ENCODE measurements at places on chromosomes 4 and X.
A peak's percentile ranks its signal among the peaks of the same experiment; 100 is the strongest.

DNA sequence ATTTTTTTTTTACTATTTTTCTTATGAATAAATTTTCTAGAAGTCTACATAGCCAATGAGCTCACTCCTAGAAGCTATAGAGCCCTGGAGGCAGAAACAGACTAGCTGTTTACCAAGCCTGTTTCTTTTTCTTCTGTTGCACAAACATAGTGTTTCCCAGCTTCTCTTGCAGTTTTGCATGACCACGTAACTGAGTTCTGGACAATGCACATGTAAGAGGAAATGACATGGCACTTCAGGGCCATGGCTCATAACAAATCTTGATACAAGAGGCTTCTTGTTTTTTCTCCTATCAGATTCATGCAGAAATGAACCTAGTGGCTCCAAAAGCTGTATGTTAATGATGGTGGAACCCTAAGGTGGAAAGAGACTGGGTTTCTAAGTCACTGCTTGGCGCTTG is 127.4 kb downstream of the ZNF330 start:
- no peak for DNase-seq

GRCh38 chrX:130084631-130085237 is 25.6 kb downstream of the ELF4 start:
- DNase-seq: no peak

GRCh38 chr4:3251691-3252479 is 2.9 kb downstream of the MSANTD1 start:
- DNase-seq: no peak

DNA sequence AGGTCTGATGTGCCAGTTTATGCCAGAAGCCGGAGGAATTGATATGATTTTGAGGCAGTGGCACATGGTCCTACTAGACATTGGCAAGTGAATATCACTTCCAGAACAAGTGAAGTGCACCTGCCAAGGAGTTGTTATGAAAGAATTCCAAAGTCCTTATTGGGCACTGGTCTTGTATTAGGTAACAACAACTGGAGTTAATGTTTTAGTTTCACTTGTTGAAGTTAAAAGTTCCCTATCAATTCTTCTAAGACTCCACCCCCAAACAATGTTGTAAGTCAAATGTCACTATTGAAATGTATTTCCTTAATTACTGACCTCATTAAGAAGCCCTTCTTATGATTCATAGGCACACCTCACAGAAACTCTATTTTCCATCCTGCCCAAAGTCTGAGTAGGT is 3.1 kb downstream of the TET2 start:
- DNase-seq: no peak

GRCh38 chr4:168614281-168615057 is 117.6 kb downstream of the PALLD start:
- no peak for DNase-seq

DNA sequence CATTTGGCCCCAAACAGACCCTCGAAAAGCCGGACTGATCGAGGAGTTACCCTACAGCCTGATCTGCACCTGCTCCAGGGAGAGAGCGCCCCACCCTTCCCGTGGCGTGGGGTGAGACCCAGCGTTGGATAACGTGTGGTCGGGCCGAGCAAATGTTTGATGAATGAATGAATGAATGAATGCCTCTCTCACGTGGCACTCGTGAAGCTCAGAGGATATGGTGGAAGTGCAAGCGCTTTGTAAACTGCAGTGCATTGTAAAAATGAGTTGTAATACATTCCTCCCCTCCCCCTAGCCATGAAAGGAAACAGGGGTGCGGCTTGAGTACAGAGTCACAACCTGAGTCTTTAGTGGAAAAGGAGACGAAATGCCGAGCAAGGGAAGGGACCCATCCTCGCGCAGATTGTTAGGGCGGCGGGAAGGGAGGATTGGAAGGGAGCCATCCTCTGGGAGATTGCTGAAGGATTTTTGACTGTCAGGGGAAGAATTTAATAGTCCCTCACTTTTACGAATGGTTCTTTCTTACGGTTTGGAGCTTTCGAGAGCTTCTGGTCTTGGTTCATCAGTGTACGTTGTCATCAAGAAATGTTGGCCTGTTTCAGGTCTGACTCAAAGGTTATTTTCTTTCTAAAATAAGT is 772 bp upstream of the FBXW7 start:
- no peak for DNase-seq

DNA sequence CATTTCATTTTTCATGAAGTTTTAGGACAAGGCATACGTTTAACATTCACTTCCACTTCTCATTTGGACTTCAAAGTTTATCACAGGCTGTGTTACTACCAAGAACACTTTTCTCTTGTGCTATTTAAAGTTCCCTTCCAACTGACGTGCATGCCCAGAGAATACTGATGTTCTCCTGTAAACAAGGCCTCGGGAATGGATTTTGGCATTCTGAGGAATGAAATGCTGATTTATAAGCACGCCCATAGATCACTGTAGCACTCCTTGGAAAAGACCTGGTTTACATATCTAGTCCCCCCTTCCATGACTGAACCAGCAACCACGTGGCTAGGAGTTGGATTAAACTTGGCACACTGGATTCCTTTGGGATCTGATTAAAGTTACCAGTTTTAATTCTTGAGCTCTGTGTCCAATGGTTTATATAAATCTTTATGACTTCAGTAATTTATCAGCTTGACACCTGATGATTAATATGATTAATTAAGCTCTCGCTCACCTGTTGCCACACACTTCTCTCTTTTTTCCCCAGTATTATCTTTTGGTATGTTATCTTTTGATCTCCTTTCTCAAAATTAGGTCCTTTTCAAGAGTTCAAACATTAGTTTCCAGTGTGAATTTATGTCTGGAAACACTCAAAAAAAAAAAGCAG is 122.4 kb upstream of the HAND2 start:
- peak; percentile 13 for DNase-seq

- DNase-seq: no peak
Observed at GRCh38 chr4:173506597-173507211, 23.3 kb downstream of the HAND2 start.

DNA sequence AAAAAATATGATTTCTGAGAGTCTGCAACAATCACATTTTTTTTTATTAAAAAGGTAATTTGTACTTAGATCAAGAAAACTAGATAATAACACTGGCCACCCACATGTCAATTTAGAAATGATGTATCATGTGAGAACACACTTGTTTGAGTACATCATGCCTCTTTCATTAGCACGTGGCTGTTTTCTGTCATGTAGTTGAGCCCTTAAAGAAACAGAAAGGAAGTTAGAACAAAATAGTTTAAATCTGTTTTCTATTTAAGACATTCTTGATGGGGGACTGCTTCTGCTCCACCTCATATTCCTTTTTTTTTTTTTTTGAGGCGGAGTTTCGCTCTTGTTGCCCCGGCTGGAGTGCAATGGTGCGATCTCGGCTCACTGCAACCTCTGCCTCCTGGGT is 207.5 kb downstream of the NSUN7 start:
- DNase-seq: no peak

DNA sequence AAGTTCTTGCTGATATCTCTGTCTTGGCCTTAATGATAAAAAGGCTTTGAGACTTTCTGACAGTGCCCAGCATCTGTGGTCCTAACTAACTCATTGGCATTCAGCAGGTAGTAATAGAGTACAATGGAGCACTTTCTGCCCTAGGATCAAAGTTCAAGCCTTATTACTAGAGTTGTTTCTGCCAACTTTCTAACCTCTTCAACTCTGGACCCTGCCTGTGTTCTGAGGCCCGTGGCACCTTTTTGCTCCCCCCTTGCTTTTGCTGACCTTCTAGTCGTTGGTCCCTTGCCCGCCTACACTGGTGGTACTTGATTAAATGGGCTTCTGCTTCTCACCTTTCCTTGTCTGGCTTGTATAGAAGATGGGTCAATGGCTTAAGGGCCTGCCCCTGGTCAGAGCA is 126.3 kb downstream of the PPARGC1A start:
- DNase-seq: no peak

GRCh38 chr4:144171697-144172096 is 31.2 kb upstream of the GYPA start:
- DNase-seq: no peak

DNA sequence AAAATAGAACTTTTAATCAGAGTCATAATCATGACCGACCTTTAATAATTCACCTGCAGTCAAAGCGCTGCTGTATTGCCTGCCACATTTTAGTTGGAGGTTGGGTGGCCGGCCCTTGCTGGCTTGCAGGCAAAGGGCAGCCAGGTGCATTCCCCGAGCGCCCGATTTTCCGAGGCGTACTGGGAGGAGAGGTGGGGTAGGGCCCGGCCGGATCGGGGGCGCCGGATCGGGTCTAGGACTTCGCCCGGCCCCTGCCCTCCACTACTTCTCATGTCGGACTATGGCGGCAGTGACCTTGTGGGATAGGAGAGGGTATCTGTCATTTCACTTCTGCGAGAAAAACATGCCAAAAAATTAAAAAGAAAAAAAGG is 2.5 kb upstream of the RS1 start:
- DNase-seq: no peak

DNA sequence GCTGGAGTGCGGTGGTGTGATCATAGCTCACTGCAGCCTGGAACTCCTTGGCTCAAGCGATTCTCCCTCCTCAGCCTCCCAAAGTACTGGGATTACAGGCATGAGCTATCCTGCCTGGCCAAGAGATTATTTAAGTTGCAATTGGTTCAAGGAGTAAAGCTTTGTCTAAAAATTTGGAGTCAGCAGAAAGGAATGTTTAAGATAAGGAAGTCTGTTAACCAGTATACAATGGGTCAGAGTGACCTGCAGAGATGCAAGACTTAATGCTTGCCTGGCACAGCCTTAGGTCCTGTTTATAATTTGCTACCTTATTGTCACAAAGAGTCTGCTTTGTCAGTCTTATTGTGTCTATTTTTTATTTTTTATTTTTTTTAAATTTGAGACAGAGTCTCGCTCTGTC is 826.2 kb downstream of the NLGN4X start:
- DNase-seq: no peak

DNA sequence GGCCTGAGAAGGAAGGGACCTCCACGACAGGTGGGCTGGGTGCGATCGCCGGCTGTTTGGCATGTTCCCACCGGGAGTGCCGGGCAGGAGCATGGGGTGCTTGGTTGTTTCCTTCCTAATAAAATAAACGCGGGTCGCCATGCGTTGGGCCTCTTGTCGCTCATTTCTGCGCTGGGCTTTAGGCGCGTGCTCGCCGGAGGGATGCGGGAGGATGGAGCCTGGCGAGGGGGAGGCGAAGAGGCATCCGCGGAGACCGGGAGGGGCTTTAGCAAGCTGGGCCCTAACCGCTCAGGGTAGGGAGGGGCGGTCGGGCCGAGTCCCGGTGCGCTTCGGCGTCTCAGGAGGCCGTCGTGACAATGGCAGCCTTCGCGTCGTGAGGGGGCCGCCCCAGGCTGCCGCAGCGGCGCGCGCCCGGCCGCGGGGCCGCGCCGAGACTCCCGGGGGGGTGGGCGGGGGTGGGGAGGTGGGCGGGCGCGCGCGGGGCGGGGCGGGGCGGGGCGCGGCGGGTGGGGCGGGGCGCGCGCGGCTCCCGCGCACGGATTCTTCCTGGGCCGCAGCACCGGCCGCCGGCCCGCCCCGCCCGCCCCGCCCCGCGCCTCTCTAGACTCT is 476 bp upstream of the GDI1 start:
- peak; percentile 40 for DNase-seq

DNA sequence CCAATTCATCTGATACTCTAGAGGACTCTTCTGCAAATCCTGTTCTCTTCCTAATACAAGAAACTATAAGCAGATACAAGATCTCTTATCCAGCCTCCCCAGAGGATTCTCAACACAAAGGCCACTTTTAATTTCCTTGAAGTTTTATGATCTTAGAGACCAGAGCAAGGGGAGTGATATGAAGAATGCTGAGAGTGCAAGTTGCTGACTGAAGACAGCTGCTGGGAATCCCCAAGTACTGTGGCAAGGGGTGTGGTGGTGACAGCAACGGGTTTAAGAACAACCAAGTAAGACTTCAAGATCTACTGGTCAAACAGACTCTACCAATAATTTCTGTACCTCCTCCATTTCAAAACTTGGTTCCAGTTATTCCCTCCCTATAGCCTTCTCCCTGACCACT is 7.0 kb downstream of the AMMECR1 start:
- DNase-seq: peak; percentile 53

- DNase-seq: no peak
Observed at GRCh38 chr4:7839856-7840255, 99.8 kb downstream of the AFAP1 start.

DNA sequence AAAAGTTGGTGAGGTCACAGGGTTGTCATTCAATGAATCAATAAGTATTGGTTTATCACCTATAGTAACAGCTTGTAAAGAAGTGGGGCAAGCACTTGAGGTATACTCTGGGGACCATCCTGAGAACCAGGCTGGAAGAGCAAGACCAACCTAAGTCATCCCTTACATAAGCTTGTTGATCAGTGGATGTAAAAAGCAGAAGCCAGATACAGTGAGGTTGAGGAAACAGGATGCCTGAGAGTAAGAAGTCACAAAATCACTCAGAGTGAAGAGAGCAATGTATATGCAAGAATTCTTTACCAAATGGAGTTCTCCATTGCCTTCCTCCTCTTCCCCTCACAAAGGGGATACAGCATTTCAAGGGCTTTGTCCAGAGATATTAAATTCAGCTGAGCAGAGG is 76.3 kb upstream of the PACRGL start:
- no peak for DNase-seq

- peak; percentile 70 for DNase-seq
Observed at GRCh38 chr4:8176547-8177399, 18.2 kb upstream of the ABLIM2 start.

- DNase-seq: no peak
Observed at GRCh38 chrX:119982145-119982544, 38.6 kb upstream of the NKAP start.

DNA sequence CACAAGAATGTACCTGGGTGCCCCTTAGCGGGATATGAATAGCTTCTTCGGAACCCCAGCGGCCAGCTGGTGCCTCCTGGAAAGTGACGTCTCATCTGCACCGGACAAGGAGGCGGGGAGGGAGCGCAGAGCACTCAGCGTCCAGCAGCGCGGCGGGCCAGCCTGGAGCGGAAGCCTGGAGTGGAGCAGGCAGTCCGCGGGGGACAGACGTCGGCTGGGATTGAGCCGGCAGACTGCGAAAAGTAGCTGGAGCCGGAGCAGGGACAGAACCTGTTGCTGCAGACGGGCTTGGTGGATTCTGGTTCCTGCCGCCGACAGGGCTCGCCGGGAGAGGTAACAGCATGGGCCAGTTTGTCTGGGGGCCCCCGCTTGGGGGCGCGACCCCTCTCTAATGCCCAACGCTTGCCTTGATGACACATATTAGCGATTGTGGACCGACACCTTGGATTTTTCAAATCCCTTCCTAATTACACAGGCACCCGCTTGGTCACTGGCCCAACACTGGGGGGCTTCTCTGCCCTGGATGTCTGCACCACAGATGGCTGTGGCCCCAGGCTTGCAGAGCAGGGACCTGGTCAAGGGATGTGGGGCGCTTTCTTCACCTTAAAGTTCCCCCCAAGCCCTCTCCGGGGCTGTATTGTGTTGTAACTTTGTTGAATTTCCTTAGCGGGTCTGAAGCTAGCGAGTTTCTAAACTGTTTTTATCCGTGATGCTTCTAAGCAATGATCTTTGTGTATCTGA is at the start of gene NPFFR2:
Gene NPFFR2, plus strand, starts transcription at position 133 of the 741 bp plus-strand sequence. CDS start 96,592 bp downstream, outside the sequence.
- DNase-seq: peak; percentile 35

DNA sequence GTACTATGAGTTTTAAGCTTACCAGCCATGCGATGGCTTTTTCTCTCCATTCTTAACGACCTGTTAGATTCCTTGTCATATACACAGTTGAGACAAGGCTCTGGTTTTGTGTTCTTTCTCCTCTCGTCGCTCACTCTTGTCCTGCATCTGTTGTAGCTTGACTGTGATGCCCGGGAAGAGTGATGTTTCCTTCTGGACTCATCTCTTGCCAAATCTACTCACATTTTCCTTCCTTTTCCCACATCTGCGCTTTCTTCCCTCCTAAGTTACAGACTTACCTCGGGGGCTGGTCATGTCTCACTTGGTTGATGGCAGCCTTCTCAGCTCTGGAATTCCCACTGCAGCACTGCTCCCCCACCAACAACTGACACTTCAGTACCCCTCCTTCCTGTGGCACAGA is 4.8 kb upstream of the MAP7D3 start:
- peak; percentile 15 for DNase-seq

- DNase-seq: no peak
Observed at GRCh38 chrX:137040113-137040794, 6.5 kb upstream of the GPR101 start.
